ENCODE measurements at places on chromosomes 2 and 18.
A peak's percentile ranks its signal among the peaks of the same experiment; 100 is the strongest.

DNA sequence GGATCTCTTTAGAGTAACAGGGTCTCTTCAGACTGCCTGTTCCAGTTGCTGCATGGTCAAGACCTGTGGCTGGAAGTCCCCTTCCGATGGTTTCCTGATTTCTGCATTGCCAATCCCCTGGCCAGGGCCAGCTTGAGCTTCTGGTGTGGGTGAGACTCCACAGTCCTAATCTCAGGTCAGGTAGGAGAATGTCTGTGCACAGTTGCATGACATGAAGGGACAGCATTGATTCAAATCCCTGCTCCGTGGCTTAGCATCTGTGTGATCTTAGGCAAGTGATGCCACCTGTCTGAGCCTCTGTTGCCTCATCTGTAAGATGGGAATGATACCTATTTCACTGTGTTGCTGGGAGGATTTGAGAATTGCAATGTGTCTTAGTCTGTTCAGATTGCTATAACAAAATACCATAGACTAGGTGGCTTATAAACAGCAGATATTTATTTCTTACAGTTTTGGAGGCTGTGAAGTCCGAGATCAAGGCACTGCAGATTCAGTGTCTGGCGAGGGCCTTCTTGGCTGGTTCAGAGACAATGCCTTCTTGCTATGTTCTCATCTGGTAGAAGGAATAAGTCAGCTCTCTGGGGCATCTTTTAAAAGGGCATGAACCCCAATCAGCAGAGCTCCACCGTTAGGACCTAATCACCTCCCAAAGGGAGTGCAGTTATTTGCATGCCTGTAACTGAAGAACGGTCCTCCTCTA, 66.2 kb downstream of the ATOH8 start:
- no peak for DNase-seq

- no peak for DNase-seq
Measured at GRCh38 chr2:40329739-40330030, 122.2 kb downstream of the SLC8A1 start.

DNA sequence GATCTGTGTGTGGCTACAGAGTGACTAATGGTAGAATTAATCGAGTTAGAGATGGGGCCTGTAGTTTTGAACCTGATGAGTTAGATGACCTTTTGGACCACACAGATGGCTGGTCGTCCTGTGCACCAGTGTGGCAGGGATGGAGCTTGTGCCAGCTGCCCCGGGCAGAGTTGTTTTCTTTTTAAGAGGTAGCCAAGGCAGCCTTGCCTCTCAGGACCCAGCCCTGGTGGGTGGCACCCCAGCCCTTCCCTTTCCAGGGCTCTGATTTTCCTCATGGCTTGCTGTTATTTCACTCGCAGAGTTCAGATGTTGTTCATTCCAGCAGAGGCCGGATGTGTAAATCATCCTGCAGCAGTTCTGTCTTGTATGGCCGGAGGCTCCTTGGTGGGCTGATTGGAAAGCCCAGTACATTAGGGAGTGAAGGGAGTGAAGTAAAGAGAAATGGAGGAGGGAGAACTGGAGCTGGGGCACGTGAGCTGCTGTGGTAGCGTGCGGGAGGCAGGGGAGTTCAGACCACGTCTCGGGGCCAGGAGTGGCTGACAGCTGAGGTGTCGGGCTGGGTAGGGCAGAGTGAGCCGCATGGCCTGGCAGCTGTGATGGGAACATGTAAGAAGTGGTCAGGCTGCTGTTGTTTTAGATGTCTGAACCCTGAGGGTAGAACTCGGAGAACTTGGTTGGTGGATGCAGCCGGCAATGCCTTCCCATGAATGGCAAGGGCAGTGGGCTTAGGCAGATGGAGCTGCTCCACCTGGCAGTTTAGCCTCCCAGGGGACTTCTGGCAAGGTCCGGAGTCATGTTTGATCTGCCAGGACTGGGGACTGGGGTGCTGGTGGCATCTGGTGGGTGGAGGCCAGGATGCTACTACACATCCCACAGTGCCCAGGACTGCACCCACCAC, 28.8 kb downstream of the ASAP2 start:
- no peak for DNase-seq

DNA sequence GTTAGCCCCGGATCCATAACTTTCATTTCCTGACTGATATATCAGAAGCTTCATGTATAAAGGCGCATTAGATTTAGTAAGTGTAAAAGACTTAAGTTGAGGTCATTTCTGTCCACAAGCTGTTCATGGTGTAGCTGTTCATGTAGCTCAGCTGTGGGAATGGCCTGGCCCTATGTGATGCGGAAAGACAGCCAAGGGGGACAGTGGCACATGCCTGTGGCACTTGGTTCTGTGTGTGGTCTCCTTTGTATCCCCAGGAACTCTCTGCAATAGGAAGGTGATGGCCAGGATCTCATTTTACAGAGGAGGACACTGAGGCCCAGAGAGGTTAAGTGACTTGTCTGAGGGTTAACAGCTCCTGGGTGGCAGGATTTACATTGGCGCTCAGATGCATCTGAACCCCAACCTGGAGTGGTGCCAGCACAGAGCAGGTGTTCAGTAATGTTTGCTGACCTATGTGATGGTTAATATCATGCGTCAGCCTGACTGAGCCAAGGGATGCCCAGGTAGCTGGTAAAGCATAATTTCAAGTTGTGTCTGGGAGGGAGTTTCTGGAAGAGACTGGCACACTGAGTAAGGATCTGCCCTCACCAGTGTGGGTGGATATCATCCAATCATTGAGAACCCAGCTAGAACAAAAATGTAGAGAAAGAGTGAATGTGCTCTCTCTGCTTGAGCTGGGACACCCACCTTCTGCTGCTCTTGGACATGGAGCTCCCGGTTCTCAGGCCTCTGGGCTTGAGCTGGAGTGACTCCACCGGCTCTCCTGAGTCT, 25.4 kb downstream of the HPCAL1 start:
- DNase-seq = no peak

- DNase-seq = no peak
Measured at GRCh38 chr2:72144632-72145288, 2.9 kb downstream of the CYP26B1 start.

DNA sequence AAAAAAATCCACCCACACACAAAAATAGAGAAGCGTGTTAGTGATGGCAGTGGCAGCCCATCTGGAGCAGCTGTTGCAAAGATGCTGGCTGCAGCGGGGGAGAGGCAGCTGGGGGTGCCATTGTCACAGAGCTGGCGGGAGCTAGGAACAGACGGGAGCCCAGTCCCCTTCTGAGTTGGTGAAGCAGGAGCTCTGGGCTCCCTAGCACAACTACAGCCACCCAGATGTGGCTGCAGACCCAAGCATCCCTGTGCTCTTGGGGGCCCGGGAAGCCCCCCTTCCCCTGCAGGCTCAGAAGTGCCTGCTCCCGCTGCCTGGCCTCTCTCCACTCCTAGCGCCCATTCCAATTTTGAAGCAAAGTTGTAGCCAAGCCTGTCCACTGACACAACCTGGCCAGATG, 366.6 kb upstream of the MC4R start:
- no peak for DNase-seq

DNA sequence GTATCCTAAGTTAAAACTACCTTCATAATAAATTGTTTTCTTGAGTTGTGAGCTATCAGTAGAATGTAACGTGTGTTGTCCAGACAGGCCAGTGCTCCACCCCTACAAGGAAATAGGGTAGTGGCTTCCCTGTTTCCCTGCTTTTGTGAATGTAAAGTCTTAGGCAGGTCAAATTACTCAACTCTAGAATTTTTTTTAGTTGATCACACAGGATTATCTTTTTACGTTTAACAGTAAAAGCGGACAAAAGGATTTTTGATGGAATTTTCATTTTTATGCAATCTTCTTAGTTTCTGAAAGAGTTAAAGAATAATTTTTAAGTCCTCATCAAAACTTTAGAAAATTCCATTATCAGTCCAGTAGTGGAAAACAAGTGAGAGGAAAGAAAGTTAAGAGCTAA, 38.2 kb downstream of the GPD2 start:
- DNase-seq = no peak

- no peak for DNase-seq
Measured at GRCh38 chr2:97906307-97906706, 89.4 kb downstream of the TMEM131 start.

DNA sequence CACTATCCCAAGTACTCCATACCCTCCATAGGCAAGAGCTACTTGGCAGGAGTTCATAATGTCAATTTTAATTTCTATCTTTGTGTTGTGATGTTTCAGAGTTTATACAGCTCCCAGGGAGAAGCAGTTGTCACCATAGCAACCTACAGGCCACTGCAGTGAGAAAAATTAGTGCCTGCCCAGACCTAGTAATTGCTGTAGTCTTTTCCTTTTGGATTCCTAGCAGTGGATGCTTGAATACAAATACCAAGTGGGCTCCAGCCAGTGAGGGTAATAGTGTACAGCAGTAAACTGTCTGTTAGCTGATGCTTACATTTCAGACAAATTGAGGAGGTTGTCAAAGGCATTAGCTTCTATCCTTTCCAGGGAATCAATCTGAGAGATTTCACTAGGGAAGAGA, 26.7 kb downstream of the LHCGR start:
- DNase-seq = no peak

DNA sequence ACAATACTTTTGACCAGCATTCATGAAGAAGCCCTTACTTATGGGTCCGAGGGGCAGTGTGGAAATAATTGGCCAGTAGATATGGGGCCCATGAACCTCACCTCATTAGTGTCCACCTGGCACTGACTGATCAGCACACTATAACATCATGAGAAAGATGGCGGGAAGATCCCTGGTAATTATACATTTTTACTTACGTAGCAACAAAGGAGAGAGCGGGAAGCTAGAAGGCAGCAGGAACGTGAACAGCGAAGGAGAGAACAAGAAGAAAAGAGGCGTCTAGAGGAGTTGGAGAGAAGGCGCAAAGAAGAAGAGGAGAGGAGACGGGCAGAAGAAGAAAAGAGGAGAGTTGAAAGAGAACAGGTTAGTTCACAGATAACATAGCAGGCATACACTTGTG, 136.0 kb upstream of the IL1R2 start:
- DNase-seq = no peak

GRCh38 chr2:10352361-10352760, 49.7 kb downstream of the HPCAL1 start:
- no peak for DNase-seq

- peak; percentile 47 for DNase-seq
Measured at GRCh38 chr2:28366496-28367282, 26.0 kb upstream of the FOSL2 start.

DNA sequence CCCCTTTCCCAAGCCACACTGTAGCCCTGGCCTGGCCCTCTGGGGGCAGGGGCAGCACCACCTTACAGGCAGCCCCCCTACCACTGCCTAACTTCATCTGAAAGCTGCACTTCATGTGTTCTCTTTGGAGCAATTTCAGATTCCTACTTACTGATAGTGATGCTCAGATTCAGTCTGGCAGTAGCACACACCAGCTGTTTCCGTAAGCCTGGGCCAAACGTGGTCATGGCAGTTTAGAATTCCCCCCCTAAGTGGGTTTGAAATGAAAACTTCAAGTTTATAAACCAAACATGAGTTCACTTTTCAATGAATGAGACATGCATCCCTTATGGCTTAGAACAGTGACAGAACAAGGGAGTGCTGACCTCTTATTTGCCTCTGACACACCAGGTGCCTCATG, 29.4 kb downstream of the GDF7 start:
- DNase-seq = no peak

- no peak for DNase-seq
Measured at GRCh38 chr2:5748391-5748790, 56.2 kb downstream of the SOX11 start.

DNA sequence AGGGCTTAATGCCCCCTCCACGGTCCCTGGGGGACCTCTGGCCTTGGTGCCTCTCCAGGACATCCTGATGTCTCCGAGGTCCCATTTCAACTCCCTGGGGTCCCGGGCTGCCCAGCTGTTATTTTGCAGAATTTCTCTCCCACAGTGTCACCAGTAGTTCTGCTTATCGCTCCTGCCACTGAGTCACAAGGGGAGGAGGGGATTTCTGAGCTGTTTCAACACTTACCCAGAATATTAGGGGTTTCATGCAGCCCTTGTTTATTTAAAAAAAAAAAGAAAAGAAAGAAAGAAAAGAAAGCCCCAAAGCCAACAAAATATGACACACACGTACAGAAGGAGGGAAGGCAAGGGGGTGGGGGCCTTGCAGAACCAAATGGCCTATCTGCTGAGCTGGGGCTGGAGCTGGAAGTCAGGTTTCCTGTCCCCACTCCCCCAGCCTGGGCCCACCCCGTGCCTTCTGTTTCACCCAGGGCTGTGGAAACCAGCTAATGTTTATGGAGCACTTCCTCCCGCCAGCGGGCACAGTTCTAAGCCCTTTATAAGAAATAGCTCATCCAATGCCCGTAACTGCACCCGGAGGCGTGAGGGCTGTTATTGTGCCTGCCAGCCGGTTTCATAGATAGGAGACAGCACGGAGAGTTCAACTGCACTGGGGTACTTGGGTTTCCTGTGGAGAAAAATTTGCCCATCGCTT, 8.4 kb upstream of the ARID5A start:
- peak; percentile 40 for DNase-seq

- no peak for DNase-seq
Measured at GRCh38 chr2:796141-796985, 119.2 kb upstream of the TMEM18 start.

GRCh38 chr2:66814916-66815315, 380.0 kb downstream of the MEIS1 start:
- no peak for DNase-seq

- no peak for DNase-seq
Measured at GRCh38 chr18:41767960-41768359, 187.1 kb upstream of the PIK3C3 start.

- DNase-seq = no peak
Measured at GRCh38 chr2:20241973-20242726, 17.2 kb upstream of the SDC1 start.

- DNase-seq = no peak
Measured at GRCh38 chr2:197207106-197207505, 103.5 kb downstream of the ANKRD44 start.

GRCh38 chr2:229526951-229527350, 187.4 kb downstream of the DNER start:
- DNase-seq = no peak

GRCh38 chr2:88071365-88071764, 3.7 kb downstream of the SMYD1 start:
- DNase-seq = no peak

DNA sequence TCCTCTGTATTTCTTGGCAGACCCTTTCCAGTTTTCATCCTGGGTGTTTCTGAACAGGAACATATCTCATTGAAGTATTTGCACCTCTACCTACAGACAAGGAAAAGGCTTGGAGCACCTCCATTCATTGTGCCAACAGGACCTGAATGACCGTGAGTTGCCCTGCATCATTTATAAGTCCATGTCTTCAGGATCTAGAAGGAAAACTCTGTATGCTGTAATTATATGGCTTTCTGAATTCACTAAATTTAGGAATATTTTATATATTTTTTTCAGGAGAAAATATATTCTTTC, 402.3 kb upstream of the SLC14A2 start:
- DNase-seq = no peak

GRCh38 chr2:69902213-69902922, 8.6 kb downstream of the SNRNP27 start:
- no peak for DNase-seq

DNA sequence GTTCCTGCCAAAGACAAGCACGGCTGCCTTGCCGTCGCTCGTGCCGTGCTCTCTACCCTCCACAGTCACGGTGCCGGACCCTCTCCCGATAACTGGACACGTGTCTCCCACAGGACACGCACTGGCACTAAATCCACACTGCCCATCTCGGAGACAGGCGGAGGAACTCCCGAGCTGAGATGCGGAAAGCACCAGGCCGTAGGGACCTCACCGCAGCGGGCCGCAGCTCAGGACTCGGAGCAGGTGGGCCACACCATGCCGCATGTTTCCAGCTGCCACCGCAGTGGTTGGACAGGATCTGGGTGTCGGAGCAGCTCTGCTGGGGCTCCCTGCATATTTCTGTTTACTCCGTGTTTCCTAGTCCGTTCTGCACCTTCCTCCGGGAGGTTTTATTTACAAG, 127.2 kb downstream of the TPO start:
- DNase-seq = no peak

GRCh38 chr18:29547626-29548025, 1370.7 kb upstream of the CDH2 start:
- DNase-seq = no peak
